ENCODE measurements at places on chromosomes 6 and 20.

GRCh38 chr20:20195021-20195705 lies 142.8 kb downstream of the CFAP61 start:
- DNase-seq, result no peak

DNA sequence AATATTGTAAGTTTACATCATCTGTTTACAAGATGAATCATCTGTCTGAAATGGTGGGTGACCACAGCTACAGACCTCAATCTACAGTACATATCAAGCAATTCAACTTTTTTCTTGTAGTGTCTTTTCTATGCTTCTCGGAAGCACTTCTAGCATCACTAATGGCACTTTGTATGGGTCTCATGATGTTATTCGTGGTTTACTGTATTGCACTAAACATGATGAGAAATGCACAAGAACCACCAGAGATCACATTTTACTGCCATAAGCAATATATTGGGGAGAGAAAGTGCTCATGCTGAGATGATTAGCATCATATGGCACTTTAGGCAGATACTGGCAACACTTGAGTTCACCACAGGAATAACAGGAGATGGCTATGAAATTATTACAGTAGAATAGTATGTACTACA lies 15.4 kb upstream of the BTBD3 start:
- peak; percentile 73 for DNase-seq

DNA sequence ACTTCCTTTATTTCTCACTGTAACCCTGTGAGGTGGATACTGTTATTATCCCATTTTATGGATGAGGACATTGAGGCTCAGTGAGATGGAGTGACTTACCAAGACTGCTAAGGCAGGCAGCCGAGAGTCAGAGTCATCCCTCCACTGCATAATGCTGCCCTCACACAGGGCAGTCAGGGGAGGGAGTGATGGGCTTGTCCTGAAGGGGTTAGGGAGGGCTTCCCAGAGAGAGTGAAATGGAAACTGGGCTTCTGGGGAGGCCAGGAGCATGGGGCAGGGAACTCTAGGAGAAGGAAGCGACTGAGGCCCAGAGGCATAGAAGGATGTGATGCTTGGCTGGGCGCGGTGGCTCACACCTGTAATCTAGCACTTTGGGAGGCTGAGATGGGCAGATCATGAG lies 31.1 kb downstream of the TM9SF4 start:
- no peak for DNase-seq

GRCh38 chr6:28720357-28721231 lies 194.9 kb downstream of the GPX5 start:
- DNase-seq, result no peak

GRCh38 chr20:5822569-5822968 lies 72.4 kb downstream of the SHLD1 start:
- no peak for DNase-seq

- DNase-seq, result no peak
These were observed 36.2 kb upstream of the E2F3 start for GRCh38 chr6:20365456-20365855.

DNA sequence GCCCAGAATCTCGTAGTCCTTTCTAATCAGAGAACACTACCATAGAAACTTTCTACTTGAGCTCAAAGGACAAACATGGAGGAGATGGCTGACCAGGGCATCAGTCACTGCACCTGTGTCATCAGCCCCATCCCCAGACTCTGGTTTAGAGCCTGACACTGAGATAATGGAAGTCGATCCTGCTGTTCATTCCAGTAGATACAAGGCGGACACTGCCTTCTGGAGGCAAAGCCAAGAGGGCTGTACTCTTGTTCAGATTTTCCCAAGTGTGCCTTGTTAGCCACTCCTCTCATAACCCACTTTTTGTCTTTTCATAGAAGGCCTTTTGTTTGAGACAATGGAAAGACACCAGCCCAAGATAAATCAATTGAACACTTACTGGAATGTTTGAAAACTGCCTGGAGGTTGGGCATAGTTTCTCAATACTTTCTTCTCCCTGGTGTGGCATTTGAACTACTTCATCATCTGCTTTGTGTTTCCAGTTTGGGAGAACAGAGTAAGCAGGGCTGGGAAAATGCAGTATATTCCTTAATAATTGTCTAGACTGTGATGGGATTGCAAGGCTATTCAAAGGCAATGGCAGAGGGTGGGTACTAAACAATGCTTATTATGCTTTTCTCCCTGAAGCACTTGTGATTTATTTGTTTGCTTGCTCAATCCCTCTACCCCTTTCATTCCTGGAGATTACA lies 99.7 kb downstream of the CLIC5 start:
- DNase-seq, result no peak

DNA sequence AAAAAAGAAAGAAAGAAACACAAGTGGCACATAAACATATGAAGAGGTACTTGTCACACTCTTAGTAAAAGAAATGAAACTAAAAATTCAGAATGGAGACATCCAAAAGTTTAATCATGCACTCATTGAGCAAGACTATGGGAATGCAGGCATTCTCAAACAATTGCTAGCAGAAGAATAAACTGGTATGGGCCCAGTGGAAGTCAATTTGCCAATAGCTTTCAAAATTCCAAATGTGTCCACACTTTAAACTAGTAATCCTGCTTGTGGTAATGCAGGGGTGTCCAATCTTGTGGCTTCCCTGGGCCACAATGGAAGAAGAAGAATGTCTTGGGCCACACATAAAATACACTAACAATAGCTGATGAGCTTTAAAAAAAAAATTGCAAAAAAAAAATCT lies 97.4 kb downstream of the EPB41L2 start:
- DNase-seq, result peak; percentile 58

DNA sequence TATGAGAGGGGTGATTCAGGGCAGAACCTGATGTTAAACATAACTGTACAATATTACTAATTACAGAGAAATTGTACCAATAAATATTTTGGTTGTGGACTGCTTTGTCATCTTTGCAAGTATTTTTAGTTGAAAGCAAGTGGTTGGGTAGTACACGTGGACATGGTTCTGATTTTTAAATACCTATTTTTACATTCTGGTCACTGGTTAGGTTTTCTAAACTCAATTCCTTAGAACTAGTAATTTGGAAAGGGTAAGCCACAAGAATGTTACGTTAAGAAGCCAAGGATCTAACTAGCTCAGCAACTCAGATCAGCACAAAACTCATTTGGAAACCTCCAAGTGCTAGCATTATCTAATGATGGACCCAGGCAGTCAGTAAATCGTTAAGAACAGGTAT lies 2.7 kb downstream of the EPB41L2 start:
- DNase-seq, result no peak

DNA sequence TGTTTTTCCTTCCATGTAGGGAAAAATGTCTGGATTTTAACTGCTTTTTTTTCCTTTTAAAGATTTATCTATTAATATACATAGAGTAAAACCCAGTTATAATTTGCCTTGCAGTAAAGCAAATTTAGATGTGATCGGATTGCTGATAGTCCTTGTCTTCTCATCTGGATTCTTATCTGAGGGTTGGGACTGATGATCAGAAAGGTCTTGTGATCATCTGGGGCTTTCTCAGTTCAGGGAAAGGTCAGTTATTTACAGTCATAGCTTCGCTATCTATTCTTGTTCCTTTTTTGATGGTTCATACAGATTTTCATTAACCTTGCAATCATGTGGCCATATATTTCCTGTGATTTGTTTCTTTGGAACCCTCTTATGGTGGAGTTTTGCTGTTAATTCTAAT lies 63.8 kb upstream of the CLDN20 start:
- DNase-seq, result no peak

DNA sequence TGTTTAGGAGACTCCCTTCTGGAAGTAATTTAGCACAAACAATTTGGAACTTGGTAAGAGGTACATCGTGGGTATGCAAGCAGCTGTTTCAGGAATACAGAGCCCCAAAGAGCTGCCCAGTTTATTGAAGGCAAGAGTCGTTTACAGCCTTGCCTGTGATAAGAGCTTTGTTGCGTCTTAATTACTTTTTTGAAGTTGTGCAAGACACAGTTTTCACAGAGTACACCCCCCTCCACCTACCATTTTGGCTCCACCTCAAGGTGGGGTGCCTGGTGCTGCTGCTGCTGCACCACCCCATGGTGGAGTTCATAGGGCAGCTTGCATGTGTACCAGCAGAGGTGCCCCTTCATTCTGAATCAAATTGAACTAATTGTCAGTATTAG lies 296.1 kb downstream of the ZFAND3 start:
- no peak for DNase-seq
